ENCODE measurements at places on chromosomes 3 and 15.
A peak's percentile ranks its signal among the peaks of the same experiment; 100 is the strongest.

DNA sequence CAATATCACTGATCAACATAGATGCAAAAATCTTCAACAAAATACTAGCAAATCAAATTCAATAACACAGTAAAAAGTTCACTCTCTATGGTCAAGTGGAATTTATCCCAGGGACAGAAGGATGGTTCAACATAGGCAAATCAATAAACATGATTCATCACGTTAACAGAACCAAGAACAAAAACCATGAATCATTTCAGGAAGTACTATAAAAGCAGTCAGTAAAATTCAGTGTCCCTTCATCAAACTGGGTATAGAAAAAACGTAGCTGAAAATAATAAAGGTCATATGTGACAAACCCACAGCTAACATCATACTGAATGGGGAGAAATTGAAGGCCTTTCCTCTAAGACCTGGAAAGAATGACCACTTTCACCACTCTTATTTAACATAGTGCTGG is 172.1 kb downstream of the POLR2M start:
- no peak for DNase-seq

GRCh38 chr3:134428401-134428800 is 54.2 kb upstream of the AMOTL2 start:
- no peak for DNase-seq

GRCh38 chr15:75468913-75469598 is 17.6 kb upstream of the SIN3A start:
- DNase-seq: no peak

GRCh38 chr3:23270423-23270822 is 67.3 kb downstream of the UBE2E2 start:
- no peak for DNase-seq

- DNase-seq: no peak
Observed at GRCh38 chr15:39502082-39502447, 78.8 kb upstream of the THBS1 start.

DNA sequence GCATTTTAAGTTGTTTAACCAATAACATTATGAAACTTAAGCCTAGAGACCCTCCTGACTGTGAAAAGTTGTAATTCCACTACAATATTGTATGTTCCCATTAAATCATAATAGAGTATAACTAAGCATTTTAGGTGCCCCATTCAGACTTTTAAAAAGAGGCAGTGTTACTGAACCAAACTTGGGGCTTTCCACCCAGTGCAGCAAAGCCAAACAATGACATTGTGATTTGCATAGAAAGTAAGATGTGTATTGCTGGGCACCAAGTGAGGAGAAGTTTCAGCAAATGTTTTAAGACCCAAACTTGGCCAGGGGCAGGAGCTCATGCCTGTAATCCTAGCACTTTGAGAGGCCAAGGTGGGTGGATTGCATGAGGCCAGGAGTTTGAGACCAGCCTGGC is 706.2 kb downstream of the GRM7 start:
- no peak for DNase-seq

GRCh38 chr3:122880624-122881023 is 85.8 kb downstream of the SLC49A4 start:
- DNase-seq: no peak

DNA sequence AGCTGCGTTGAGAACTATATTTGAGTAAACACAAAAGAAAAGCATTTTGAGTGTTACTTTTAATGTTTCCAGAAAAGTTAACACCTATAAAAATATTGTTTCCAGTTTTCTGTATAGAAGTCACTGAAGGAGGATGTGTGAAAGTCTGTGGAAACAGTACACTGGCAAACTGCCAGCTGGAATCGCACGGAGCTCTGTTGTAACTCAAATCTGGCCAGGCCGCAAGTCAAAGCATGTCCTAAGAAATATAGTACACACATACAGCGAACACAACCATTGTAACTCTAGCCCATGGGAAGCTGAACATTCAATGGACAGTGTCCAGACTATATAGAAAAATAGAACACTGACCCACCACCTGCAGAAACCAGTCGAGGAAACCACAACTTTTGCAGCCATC is 657.2 kb downstream of the FHIT start:
- no peak for DNase-seq

DNA sequence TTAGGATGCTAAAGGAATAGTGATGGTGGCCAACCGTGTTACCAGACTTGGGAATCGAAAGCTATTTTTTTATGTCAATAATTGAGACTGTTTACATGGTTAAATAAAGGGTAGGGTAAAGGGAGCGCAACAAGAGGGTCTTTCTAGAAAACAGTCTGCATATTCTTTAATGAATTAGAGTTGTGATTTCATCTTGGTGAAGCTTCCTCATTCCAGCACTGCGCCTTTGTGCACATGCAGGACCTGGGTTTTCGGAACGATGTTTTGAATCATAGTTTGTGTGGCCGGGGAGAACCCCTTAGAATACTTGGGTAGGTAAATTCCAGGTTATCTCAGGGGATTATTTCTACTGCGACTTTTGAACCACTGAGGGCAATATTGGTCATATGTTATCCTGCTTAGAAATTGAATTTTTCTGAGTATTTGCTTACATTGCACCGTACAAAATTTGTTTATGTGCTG is 1.3 kb downstream of the PIK3CA start:
- DNase-seq: no peak

DNA sequence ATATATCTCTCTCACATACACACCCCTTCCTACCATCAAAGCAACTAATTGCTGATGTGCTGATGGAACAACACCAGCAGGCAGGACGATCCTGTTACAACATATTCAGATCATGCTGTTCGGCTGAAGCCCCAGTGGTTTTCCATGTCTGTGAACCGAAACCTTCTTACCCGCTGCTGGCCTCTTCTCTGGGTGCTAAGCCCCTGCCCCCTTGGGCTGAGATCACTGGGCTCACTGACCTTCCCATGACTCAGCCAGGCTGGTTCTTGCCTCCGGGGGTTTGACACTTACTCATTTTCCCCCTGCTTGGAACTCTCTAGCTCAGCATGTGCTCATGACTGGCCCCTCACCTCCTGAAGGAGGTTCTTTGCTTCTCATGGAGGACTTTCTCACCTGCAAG is 122.0 kb upstream of the RGMA start:
- no peak for DNase-seq

DNA sequence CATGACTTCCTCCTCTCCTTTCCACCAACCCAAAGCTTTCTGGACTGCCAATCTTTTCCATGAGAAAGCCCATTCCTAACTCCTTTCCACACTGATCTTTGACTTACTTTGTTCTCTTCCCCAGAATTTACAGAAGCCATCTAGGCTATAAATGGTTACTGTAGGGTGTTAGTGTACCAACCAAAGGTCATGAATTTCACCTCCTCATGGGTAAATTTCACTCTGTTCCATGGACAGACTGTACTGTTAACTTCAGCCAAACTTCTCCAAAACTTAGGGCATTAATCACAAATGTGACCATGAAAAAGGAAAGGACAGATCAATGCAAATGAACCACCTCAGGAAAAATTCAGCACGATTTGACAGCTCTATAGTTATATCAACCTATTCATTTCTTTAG is 54.9 kb downstream of the ATOSA start:
- DNase-seq: no peak

DNA sequence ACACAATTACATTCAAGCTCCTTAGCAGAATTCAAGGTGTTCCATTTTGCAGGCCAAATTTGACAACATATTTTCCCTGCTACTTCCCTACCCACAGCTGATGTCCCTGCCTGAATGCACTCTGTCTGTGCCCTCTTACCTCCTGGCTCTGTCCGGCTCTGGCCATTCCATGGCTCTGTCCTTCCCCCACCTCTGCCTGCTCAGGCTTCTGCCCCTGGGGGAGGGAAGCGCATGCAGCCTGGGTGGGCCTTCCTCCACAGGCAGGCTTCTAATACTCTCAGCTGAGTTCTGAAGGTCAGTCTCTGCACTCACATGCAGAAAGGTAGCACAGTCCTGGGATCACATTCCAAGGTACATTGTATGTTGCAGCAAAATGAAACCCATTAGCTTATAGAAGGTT is 113.6 kb upstream of the CACNA2D3 start:
- DNase-seq: no peak

- no peak for DNase-seq
Observed at GRCh38 chr3:112122870-112123269, 10.2 kb downstream of the GCSAM start.

DNA sequence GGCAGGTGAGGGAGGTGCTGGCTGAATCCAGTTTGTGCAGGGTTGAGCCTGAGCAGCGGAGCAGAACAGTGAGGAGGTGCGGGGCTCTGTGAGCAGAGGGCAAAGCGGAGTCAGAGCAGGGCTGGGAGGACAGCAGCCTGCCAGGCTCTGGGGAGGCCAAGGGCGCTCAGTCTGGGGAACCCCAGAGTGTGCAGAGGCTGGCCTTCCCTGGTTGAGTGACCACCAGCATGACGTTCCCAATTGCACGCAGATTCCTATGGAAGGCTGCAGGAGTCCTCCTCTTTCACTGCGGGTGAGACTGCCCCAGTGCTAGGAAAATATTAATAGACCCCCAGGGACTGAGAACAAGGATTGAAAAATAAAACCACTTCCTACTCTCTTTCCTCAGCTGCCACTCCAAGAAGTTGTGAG is 13.2 kb downstream of the MRAS start:
- no peak for DNase-seq

DNA sequence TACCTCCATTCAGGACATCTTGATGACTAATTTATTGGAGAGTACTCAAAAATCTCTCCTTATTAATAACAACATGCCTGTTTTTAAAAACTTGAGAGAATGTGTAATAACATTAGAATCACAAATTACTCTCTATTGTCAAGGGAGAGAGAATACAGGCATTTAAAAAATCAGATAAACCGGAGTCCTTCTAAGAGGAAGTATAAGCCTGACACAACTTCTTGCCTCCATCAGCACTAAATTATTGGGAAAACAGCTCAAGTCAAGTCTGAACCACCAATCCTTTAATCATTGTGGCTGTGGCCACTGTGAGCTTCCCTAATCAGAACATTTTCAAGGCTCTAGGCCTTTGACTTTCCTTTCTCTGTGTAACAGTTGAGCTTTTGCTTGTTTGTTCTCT is 38.0 kb downstream of the SSR3 start:
- DNase-seq: no peak

GRCh38 chr3:158313338-158313927 is 203.5 kb downstream of the RSRC1 start:
- no peak for DNase-seq

DNA sequence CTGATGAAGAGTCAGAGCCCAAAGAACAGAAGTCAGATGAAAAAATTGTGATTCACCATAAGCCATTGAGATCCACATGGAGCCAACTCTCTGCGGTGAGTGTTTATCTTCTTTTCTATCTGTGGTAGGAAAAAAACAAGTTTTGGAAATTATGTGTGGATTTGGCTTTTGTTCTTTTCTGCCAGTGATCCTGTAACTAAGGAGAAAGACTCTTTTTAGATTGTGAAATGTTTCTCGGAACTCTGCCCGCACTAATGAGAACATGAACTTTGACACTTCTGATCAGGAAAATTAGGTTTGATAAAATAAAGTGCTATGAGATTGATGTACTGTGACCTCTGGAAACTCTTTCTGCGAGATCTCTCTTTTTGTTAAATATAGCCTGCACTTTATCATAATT is 8.4 kb downstream of the ARHGEF26 start:
- no peak for DNase-seq

GRCh38 chr3:194137506-194138474 is 1.8 kb downstream of the HES1 start:
- peak; percentile 10 for DNase-seq

GRCh38 chr3:74599564-74599963 is 14.9 kb downstream of the CNTN3 start:
- DNase-seq: no peak

DNA sequence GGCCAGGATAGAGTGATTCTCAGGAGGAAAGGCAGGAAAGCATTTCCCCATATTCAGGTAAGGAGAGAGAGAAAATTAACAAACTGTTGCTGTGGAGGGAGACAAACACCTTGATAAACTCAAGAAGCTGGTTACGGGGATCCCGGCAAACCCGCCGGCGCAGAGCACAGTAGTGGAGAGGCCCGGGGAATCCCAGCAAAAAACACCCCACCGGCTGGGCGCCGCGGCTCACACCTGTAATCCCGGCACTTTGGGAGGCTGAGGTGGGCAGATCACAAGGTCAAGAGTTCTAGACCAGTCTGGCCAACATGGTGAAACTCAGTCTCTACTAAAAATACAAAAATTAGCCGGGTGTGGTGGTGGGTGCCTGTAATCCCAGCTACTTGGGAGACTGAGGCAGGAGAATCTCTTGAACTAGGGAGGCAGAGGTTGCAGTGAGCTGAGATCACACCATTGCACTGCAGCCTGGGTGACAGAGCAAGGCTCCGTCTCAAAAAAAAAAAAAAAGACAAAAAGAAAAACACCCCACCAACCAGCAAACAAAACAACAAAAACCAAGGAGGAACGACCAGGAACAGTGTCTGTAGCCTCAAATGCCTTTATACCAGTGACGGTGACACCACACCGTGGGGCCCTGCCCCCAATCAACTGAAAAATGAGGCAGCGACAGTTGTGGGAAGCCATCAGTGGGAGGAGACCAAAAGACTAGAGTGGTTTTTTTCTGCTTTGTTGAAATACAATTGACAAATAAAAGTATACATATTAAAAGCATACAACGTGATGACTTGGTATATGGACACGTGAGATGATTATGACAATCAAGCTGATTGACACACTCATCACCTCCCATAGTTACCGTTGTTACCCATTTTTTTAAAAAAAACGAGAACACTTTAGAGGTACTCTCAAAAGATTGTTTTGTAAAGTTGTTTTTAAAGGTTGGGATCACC is 40.2 kb upstream of the IDH2 start:
- peak; percentile 33 for DNase-seq

DNA sequence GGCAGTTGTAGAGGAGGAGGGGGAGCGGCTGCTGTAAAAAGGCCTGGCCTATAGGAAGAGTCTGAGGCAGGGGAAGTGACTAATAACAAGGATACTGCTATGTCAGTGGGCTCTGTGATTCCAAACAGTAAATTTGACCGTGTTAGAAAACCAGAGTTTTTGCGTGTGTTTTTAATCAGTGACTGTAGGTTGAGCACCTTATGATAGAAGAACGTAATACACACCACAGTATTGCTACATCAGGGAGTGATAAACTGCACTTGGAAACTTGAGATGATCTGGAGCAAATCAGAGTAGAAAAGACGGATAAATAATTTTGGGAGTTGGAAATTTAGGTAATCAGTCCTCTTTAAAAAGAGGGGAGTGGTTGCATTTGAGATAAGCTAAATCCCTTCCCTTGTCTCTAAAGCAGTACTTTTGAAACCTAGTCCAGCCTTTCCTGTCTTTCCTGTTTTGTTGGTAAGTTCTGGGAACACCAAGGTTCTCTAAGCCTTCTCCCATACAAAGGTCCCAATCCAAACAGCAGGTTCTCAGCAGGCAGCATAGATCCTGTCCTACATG is 130.5 kb upstream of the NR2E3 start:
- no peak for DNase-seq

Measured in activated naive CD4-positive, alpha-beta T cell (primary cell).